ENCODE measurements at places on chromosomes 3 and 15.

- DNase-seq, result no peak
Measured at GRCh38 chr3:135918600-135918999, 46.9 kb upstream of the PPP2R3A start.

DNA sequence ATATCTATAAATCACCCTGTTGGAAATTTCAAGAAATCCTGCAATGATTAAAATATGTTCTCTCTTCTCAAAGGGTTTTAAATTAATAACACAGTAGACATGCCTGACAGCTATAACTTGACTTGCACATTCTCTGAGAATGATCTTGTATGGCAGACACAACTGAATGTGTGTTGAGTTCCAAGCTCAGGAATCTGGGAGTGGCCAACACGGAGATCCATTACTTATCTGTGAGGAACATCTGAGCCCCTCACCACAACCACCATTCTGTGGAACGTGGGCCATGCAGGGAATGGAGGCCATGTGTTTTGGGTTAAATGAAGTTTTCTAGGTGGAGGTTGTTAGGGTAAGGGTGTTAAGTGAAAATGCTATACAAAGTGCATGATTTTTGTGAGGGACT, 105.3 kb upstream of the CHMP2B start:
- no peak for DNase-seq

- DNase-seq, result no peak
Measured at GRCh38 chr3:114827495-114827894, 319.6 kb downstream of the ZBTB20 start.

- no peak for DNase-seq
Measured at GRCh38 chr3:126464997-126465396, 10.7 kb downstream of the ZXDC start.

DNA sequence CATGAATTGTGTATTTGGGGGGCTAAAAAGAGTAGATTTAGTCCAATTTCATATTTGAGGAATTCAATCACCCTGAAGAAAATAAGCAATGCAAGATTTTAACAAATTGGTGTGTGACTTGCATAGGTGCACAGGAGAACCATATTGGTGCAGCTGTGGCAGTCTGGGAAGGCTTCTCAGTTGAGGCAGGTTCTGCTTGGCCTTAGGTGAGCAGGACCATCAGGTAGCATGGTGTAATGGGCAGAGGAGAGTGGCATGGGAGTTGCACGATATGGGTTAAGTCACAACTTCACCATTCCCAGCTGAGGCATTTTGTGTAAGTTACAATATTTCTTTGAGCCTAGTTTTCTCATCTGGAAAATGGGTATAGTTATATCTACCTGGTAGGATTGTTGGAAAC, 10.5 kb downstream of the EBLN2 start:
- DNase-seq, result no peak
